ENCODE measurements at places on chromosomes 4 and X.

DNA sequence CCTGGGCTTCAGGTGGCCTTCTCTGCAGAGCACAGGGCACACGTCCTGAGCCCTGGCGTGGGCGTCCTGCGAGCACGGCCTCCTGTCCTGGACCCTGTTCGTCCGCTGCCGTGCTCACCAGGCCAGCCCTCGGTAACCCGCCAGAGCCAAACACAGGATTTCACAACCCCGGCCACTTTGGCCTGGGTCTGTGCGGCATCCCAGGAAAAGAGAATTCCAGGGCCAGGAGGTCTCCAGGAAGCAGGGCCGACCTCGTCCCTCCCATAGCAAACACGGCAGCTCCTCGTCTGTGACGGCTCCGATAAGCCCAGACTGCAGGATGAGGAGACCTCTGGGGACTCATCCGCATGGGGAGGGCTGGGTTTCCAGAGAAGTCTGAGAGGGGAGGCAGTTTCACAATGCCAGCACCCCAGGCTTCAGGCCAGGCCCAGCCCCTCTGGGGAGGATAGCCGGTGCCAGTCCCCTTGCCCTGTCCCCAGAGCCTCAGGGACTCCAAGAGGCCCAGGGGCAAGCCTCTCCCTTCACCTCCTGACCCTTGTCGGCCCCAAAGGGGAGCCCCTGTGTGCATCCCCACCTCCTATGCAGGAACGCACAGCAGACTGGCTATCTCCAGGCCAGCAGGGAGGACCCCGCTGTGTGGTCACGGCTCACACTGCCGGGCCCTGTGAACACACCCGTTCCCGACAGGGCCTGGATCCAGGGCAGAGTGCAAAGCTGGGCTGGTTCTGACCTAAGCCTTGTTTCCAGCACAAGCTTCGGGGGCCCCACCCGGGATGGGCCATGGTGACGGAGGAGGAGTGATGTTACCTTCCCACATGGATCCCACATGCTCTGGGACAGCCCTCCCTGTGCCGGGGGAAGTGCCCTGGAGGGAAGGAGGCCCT lies 22.3 kb upstream of the HTRA3 start:
- no peak for DNase-seq

DNA sequence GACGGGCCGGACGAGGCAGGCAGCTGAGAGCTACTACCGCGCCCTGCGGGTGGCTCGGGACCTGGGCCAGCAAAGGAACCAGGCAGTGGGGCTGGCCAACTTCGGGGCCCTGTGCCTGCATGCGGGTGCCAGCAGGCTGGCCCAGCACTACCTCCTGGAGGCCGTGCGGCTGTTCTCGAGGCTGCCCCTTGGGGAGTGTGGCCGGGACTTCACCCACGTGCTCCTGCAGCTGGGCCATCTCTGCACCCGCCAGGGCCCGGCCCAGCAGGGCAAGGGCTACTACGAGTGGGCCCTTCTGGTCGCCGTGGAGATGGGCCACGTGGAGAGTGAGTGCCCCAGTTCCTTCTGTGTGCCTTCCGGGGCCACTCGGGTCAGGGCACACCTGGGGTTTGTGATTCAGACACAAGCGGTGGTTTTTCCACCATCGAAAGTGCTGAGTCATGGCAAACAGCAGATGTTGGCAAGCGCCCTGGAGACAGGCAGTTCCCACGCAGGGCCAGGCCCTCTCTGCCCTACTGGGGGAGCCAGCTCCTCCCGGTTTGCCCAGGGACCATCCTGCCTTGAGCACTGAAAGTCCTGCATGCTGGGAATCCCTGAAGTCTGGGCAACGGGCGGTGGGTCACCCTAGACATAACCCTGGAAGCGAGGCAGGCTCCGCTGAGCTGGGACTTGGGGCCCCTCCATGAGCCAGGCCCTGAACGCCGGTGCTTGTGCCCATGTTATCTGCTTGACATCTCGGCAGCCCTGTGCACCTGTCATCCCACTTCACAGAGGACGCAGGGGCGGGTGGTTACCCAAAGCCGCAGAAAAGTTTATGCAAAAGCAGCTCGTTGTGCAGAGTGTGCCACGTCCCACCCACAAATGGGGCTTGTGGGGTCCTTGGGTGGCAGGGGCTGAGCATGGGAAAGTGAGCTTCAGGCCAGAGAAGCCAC lies 29.5 kb downstream of the SH3TC1 start:
- peak; percentile 85 for DNase-seq

- DNase-seq, result peak; percentile 47
Observed at GRCh38 chr4:150136036-150136435, 57.8 kb downstream of the DCLK2 start.

- no peak for DNase-seq
Observed at GRCh38 chr4:163816494-163816893, 322.0 kb downstream of the TMA16 start.

GRCh38 chrX:84907324-84907968 lies 96.2 kb upstream of the APOOL start:
- DNase-seq, result peak; percentile 41

GRCh38 chrX:22730542-22730941 lies 269.2 kb upstream of the DDX53 start:
- DNase-seq, result no peak

GRCh38 chr4:98794565-98795205 lies 134.2 kb downstream of the EIF4E start:
- DNase-seq, result peak; percentile 40

DNA sequence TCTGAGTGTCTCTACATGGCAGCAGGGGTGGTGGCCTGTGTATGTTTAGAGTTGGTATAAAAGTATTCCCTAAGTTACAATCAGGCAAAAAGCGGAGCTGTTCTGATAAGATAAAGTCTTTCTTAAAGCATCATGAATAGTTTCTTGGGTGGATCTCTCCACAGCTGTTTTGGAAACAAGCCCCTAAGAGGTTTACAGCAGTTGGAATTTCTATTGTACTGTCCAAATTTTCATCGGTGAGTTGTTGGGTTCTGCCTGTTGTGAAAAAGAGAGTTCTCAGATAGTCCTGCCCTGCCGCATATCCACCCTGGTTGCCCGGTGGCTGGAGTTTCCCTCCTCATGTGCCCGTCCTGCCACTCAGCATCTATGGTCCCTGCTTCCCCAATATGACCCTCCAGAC lies 50.1 kb downstream of the C4orf51 start:
- DNase-seq, result no peak

GRCh38 chr4:148618856-148619255 lies 176.6 kb upstream of the NR3C2 start:
- peak; percentile 8 for DNase-seq

DNA sequence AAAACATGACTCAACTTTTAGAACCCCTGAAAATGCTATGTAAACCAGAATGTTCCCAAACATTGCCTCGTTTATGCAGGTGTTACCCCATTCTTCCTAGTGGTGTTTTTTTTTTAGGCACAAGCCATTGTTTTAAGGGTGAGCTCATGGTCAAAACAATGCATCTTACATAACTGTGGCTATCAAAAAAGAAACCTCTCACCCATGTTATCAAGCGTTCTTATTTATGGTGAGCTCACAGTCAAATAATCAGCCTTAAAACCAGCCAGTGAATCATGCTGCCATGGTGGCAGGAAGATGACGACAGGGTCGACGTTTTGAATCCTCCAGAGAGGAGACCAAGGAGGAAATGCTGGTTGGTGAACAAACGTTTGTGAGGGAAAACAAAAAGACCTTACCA lies 195.2 kb downstream of the KDR start:
- peak; percentile 96 for DNase-seq

GRCh38 chrX:29555465-29556091 lies 659.8 kb upstream of the MAGEB2 start:
- DNase-seq, result no peak

DNA sequence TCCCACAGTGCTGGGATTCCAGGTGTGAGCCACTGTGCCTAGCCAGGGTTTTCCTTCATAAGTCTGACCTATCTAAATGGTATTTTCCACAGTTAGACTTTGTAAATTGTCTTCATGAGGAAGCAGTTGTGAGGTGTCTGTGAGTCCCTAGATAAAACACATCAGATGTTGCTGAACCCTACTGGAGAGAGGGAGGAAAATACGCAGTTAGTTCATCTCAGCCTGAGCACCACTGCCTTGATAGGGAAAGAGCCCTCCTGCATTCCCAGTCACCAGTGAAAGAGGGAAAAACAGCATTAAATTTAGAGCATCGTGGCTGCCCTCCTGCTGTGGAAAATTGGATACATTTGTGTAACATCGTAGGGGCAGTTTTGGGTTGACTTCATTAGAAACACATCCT lies 31.7 kb upstream of the CLDN34 start:
- no peak for DNase-seq

DNA sequence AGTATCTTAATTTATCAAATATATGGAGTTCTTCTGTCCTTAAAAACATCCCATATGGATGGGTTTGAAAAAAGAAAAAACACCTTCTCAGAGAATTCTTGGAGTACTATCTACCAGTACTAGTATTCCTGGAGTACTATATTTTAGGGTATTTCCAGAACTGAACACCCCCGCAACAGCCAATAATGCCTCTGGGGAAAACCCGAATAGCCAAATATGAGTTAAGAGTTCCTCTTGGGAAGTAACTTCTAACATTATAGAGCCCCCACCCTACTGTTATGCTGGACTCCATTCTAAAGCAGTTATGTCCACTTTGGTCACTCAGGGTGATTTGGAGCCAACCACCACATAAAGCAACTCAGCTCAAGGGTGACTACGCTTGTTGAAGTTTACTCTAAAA lies 115.0 kb upstream of the RASGEF1B start:
- DNase-seq, result no peak

- DNase-seq, result peak; percentile 57
Observed at GRCh38 chr4:124427095-124427767, 285.3 kb downstream of the ANKRD50 start.

GRCh38 chrX:141982296-141982695 lies 78.6 kb downstream of the MAGEC1 start:
- DNase-seq, result no peak

DNA sequence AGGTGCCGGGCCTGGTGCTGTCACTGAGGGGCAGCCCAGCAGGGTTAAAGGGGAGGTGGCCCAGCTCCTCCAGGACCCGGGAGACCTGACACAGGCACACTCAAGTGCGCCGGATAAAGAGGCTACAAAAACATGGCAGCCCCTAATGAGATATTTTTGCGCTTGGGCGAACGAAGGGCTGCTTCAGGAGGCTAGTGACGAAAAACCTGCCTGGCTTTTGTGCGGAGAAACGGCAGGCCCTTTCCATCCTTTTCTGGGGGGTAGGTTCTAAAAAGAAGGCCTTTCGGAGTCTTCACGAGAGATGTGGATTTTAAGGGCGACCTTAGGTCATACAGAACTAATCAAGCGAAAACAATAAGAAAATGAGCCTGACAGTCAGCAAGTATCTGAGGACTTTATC lies 35.5 kb downstream of the HELT start:
- DNase-seq, result no peak

DNA sequence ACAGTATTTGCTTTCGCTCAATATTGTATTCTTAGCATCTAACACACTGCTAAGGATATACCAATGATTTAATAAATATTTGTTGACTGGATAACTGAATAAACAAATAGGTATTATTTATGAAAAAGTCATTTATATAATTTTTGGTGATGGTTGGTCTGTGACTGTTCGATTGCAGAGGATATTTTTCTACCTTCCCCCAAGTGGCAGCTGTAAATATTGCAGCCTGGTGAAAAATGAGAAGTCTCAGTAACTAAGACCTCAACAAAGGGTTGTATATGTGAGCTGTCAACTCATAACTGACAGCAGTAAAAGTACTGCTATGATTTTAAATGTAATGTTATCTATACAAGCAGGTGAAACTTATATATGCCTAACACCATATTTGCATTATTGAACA lies 36.0 kb downstream of the HTR2C start:
- DNase-seq, result peak; percentile 2

- DNase-seq, result no peak
Observed at GRCh38 chr4:84417997-84418709, 80.9 kb downstream of the NKX6-1 start.

GRCh38 chr4:31365006-31365690 lies 645.0 kb downstream of the PCDH7 start:
- no peak for DNase-seq

DNA sequence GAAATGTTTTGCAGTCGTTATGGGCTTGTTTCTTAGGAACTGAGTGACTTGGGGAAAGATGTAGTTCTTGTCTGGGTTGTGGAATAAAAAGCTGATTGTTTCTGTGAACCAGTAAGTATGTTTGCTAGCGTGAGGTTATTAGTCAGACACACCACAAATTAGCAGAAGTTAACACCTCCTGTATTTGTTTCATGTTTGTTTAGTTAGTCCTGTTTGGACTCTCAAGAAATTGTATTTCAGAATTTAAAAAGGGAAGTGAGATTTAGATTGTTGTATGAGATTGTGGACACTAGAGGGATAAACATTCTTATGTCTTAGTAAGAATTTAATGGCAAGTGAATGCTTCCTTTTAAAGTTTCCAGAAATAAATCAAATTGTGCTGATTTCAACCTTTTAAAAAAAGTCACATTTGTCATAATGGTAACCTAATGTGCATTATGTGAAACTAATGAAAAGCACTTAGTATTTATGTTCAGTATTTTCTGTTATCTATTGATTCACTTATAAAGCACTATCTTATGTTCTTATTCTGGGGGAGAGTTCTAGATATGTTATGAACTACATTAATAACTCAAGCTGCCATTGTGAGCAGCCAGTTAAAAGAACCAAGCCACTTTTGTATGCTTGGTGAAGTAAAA lies 25.6 kb downstream of the ATP10D start:
- peak; percentile 56 for DNase-seq
